ENCODE measurements at places on chromosomes 1 and 21.

DNA sequence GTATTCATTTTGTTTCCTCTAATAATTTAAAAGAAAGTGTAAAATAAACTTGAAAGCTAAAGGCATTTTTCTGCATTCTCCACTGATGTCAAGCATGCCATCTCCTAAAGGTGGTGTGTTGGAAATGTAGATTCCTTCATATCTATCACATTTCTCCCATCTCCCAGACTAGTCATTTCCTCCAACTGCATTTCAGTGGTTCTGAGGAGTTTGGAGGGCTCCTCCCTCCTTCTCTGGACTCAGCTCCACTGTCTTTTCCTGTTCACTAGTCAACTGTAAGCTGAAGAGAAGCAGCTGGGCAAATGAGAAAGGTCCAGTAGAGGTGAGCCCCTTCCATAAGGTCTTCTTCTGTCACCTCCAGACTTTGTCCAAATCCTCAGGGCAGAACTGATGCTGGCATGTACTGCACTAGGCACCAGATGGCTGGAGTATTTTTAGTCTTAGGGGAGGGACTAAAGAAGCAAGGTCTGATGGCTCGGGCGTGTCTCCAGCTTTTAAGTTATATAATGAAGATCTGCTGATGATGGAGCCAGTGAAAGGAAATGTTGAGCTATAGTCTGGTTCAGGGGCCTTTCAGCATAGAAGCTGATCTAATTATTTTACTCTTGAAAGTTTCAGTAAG is 186.1 kb downstream of the NTNG1 start:
- DNase-seq = no peak

GRCh38 chr1:201596101-201596868 is 57.4 kb downstream of the NAV1 start:
- no peak for DNase-seq

DNA sequence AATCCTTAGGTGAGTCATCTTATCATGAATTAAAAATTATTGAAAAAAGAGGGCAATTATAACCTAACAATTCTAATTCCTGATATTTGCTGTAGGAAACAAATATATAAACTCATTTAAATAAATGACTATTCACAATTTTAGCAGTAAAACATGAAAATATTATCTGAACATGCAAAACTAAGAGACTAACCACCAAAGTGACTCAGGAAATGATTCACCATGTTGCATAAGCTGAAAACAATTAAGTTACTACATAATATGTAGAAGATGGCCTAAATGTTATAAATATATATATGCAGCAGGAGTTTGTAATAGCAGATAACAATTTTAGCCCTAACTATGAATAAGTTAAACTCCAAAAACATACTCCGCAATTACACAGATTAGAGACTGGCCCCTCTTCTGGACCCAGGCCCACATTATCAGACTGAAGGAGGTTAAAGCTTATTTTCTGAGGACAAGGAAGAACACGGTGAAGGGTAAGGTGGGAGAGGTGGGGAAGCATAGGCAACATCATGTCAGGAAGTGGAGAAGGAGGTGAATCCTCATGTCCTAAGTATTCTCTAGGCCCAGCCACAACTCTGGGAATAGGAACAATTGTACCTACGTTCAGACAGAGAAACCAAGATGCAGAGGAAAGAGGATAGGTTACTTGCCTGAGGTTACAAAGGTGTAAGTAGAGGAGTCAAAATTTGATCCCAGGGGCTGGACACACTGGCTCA is 15.6 kb upstream of the AIM2 start:
- no peak for DNase-seq

- no peak for DNase-seq
These were observed 52.1 kb upstream of the CSF3R start for GRCh38 chr1:36534711-36535412.

- no peak for DNase-seq
These were observed 26.4 kb upstream of the BTG2 start for GRCh38 chr1:203278885-203279406.

- no peak for DNase-seq
These were observed 114.2 kb downstream of the FCRL5 start for GRCh38 chr1:157438146-157438545.

GRCh38 chr1:107533436-107533835 is 392.6 kb downstream of the NTNG1 start:
- DNase-seq = no peak

GRCh38 chr21:29538115-29538514 is 239.4 kb downstream of the BACH1 start:
- no peak for DNase-seq

- no peak for DNase-seq
These were observed 34.5 kb upstream of the TDRD10 start for GRCh38 chr1:154467434-154468102.
